Erythroblast (primary cell): ENCODE measurements at places on chromosomes 13 and 19.

DNA sequence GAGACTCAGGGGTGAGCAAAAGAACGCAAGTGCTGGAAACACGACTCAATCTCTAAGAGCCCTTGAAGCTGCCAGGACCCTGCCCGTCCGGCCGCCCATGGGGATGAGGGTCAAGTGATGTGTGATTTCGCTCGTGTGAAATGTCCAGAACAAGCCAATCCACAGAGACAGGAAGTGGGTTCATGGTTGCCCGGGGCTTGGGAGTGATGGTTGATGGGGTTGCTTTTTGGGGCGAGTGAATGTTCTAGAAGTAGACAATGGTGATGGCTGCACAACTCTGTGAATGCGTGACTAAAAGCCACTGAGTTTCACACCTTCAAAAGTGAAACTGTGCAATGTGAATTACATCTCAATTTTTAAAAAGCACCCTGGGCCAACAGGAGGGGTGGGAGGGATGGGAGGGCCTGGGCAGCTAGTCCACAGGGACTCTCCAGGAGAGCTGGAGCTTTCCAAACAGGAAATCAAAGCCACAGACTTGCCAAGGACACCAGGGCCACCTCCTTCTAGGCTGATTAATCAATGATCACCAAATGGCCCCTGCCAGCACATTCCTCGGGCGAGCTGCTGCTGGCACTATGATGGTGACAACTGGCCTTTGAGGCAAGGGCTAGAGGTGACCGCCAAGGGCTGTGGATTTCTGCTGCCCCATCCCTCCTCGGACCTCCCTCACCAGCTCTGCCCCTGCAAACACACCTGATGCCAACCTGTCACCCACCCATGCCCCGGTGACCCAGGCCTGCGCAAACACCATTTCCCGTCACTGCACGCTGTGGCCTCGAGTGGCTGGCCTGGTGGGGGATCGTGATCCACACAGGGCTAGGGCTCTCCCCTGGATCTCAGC is 14.0 kb downstream of the DPP9 start:
- no peak for DNase-seq

- DNase-seq = no peak
Measured at GRCh38 chr13:31418186-31418585, 218.4 kb downstream of the B3GLCT start.

DNA sequence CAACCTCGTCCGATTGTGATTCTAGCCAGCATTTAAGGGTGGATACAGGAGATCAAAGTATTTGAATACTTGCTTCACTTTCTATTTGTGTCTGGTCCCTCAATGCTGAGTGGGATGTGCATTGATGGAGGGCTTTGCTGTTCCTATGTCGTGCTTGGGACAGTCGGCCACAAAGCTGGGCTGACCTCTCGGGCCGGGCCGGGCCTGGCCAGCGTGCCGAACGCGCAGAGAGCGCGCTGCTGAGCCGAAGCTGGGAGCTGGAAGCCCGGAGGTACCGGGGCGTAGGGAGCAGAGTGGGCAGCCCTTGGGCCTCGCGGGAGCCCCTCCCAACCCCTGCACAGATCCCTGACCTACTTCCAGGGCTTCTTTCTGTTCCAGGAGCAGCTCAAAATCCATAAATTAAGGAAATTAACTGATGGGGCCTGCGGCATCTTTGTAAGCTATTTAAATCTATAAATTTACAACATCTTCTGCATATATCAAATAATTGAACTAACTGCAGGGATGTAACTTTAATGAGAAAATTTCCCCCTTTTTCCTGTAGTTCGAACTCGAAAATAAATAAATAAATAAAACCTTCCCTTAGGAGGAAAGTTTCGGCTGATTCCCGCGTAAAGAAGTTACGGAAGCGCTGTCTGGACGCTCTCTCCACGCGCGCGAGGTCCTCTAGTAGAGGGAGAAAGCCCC is 1.8 kb upstream of the KCTD15 start:
- DNase-seq = no peak

DNA sequence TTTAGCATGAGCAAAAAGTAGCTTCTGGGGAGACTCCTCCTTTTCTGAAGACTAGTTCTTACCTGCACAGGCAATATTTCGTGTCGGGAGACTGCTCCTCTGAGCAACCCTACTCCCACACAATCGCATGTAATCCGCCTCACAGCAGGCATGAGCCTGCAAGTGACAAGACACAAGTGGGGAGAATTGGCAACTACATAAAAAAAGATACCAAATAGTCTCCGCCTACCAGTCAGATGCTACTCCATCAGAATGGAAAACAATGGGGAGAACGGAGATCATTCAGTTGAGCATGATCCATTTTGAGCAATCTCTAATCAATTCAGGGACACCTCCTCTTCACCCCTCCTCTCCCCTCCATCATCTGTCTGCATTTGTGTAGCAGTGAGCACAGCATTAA is 321.0 kb downstream of the COG6 start:
- no peak for DNase-seq

DNA sequence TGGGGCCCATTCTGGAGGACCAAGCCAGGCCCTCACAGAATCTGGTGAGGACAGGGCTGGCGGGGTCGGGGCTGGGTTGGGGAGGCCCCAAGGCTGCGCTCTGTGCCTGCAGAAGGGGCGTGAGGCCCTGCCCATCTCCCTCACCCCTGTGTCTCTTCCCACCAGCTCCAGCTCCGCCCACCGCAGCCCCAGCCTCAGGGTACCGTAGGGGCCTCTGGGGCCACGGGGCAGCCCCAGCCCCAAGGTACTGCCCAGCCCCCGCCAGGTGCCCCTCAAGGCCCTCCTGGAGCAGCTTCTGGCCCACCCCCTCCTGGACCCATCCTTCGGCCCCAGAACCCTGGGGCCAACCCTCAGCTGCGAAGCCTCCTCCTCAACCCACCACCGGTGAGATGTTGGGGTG is 15.4 kb upstream of the PTOV1 start:
- DNase-seq = no peak
